ENCODE measurements at places on chromosomes 7 and 10.

DNA sequence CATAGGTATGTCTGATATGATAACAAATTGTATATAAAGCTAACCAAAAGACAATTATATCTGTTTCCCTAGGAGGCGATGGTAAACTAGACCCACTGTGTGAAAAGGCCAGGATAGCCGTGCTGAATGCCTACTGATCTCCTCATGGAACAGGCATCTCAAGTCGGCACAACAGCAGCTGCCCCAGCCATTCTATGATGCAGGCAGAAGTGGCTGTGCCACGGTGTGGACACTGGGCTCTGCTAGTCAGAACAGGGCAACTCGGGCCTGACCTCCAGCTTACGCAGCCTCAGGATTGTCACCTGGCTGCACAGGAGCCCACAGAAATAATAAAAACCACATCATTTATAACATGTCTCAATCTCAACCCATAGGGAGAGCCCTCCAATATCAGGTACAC is 15.0 kb downstream of the C10orf53 start:
- no peak for DNase-seq

- DNase-seq = no peak
These were observed 62.9 kb downstream of the REEP3 start for GRCh38 chr10:63583909-63584724.

GRCh38 chr7:11294218-11294617 is 320.5 kb downstream of the PHF14 start:
- DNase-seq = no peak

DNA sequence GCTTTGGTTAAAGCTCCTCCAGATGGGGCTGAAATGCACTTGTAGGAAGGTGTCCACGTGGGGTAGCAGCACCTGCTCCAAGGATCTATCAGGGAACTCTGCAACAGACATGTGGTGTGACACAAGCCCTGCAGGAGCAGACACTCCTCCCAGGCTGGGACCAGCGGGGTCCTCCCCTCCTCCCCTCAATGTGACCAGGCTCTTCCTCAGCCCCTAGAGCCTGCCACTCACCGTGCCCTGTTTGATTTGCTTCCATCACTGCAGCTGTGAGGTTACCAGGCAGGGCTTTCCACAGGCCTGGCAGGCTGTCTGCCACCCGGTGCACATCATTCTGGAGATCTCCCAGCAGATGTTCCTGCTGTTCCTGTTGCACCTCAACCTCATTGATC is 13.4 kb downstream of the MMRN2 start:
- no peak for DNase-seq

GRCh38 chr7:101419831-101420230 is 57.2 kb downstream of the COL26A1 start:
- DNase-seq = no peak

DNA sequence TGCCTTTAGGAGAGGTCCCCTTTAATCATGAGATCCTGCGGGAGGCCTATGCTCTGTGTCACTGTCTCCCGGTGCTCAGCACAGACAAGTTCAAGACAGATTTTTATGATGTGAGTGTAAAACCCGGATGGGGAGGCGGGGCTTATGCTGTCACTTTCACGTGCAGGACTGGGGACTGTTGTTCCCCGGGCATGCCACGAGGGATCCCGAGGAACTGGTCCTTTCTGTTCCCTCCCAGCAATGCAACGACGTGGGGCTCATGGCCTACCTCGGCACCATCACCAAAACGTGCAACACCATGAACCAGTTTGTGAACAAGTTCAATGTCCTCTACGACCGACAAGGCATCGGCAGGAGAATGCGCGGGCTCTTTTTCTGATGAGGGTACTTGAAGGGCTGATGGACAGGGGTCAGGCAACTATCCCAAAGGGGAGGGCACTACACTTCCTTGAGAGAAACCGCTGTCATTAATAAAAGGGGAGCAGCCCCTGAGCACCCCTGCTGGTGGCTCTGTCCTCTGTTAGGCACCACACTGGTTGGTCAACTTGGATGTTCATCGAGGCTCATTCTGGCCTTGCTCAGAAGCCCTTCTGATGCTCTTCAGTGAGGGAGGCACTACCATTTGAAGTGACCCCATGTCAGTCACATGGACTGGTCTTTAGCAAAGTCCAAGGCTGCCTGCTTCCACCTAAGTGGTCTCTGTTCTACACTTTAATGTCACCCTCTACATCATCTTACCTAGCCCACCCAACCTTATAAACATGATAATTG is 2.8 kb downstream of the COPS6 start:
- no peak for DNase-seq

- no peak for DNase-seq
These were observed 84.4 kb downstream of the MKLN1 start for GRCh38 chr7:131412031-131412430.

DNA sequence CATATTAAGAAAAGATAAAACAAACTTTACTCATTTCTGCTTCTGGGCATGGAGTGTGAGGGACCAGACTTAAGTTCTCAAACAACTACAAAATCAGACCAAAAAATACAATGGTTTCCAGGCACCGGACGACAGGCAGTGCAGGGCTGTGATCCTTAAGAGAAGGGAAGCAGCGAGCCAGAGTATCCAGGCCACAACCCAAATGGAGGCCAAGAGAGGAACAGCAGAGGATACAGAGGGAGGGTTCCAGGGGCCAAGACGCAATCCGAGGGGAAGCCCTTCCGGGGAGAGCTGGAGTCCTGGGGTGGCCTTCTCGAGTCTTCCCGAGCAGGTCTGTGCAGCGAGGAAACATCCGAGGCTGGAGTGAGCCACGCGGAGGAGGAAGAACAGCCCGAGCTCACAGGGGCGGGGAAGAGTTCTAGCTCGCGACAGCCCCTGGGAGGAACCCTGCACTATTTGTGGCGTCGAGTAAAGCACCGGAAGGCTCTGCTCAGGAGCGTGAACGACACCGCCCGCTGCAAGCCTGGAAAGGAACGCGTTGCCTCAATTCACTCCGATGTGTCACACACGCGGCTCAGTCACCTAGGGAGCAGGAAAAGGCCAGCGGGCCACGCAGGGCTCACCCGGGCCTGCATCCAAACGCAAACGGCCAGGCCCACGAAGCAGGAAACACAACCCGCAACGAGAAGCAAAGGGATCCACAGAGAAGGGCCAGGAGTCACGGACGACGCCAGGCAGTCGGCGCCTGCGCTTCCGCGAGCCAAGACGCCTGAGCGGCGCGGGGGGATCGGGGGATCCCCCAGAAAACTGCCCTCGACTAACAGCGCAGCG is 933 bp upstream of the RNF32 start:
- DNase-seq = no peak

- DNase-seq = no peak
These were observed 4.5 kb upstream of the EMX2 start for GRCh38 chr10:117537904-117538524.

DNA sequence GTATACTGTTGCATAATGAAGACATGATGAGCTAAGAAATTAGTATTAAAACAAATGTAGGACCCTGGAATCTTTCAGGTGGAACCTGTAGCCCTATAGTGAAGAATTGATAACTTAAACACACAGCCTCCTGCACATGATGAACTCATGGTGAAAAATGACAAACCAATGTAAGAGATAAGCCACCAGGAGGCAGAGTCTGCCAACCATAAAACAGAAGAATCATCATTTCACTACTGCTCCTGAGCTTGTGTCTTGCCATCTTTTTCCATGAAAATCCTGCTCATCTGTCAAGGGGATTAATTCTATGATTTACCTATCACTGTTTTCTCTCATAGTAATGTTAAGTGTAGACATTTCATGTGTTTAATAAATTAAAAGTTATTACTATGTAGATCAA is 363.9 kb downstream of the MALRD1 start:
- DNase-seq = peak; percentile 43

DNA sequence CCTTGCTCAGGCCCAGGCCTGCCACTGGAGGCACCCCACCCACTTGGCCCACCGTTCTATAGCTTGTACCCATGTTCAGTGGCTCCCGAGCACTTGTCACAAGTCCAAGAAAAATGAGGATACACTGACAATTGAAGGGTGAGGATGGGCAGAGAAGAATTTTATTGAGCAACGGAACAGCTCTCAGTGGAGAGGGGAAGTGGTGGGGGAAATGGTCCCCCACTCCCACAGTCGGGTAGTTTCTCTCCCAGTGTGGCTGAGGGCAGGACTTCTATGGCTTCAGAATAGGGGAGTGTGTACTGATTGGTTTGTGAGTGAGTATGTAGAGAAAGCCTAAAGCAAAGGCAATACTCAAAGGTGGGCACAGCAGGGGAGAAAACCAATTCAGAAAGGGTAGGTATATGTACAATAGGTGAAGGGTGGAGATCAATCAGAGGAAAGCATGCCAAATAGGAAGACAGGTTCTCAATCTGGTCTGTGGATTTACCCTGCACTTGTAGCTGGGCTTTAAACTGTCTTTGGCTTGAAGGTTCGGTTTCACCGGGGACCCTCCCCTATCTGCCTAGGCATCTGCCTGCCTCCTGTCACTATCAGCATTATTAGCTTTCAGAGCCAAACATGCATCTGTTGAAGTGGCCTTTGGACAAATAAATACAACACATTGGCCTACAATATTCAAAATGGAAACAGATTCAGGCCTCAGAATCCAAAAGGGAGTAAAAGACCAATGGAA is 8.9 kb upstream of the TSPAN13 start:
- DNase-seq = no peak

GRCh38 chr7:47453093-47454061 is 128.5 kb downstream of the TNS3 start:
- DNase-seq = peak; percentile 71

GRCh38 chr10:98215373-98215772 is 52.6 kb downstream of the LOXL4 start:
- no peak for DNase-seq

- DNase-seq = peak; percentile 54
These were observed 259.9 kb downstream of the CACNA2D1 start for GRCh38 chr7:82183634-82184033.

DNA sequence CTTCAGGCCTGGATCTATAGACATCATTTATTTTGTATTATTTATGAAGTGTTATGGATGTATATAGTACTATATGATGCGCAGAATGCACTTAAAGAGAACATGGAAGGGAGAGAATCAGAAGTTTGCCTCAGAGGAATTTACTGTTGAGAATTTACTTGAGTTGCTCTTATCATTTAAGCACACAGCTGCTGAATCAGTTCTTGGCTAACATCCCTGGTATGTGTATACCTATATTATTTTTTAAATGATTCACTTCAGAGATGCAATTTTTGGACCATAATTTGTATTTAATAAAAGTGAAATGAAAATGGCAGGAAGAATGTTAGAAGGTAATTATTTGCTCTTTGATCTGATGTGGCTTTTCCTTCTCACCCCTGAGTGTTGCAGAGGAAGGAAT is 191.6 kb downstream of the BICC1 start:
- DNase-seq = peak; percentile 81

DNA sequence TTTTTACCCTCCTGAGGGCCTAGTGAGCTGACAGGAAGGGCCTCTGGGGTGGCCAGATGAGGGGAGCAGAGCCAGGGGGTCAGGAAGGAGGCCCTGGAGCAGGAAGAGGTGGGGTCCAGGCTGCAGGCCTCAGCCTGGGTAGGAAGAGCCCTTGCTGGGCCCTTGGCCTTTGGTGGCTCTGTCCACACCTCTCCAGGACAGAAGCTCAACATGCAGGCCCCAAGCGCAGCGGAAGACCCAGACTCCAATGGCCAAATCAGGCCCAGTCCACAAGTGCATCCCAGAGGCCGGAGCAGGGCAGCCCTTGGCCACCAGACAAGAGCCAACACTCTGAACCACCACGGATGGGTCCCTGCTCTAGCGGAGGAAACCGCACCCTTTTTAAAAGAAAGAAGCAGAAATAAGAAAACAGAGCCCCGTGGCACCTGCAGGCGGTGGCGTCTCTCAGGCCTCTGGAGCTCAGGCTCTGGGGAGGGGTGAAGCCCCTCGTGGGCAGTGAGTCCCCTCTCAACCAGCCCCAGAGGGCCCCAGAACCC is 52.8 kb downstream of the FOXL3 start:
- no peak for DNase-seq

- peak; percentile 96 for DNase-seq
These were observed 22.6 kb downstream of the PLAC9 start for GRCh38 chr10:80154978-80155695.

GRCh38 chr10:86827639-86828038 is 71.2 kb downstream of the BMPR1A start:
- DNase-seq = no peak

DNA sequence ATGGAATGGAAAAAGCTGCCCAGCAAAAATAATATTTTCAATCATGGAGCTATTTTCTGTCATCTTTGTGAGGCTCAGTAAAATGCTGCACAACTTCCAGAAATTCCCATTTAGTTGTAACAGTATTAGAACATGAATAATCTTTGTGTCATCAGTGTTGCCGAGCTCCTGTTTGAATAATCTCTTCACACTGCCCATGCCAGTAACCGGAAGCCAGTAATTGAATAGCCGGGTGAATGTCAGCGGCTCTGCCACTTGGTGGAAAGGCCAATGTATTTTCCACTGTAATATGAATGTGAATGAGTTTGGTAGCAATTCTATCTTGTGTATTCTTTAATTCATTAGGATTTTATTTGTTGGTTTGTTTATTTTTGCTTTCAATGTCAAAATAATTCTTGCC is 172.5 kb upstream of the INSYN2A start:
- no peak for DNase-seq

DNA sequence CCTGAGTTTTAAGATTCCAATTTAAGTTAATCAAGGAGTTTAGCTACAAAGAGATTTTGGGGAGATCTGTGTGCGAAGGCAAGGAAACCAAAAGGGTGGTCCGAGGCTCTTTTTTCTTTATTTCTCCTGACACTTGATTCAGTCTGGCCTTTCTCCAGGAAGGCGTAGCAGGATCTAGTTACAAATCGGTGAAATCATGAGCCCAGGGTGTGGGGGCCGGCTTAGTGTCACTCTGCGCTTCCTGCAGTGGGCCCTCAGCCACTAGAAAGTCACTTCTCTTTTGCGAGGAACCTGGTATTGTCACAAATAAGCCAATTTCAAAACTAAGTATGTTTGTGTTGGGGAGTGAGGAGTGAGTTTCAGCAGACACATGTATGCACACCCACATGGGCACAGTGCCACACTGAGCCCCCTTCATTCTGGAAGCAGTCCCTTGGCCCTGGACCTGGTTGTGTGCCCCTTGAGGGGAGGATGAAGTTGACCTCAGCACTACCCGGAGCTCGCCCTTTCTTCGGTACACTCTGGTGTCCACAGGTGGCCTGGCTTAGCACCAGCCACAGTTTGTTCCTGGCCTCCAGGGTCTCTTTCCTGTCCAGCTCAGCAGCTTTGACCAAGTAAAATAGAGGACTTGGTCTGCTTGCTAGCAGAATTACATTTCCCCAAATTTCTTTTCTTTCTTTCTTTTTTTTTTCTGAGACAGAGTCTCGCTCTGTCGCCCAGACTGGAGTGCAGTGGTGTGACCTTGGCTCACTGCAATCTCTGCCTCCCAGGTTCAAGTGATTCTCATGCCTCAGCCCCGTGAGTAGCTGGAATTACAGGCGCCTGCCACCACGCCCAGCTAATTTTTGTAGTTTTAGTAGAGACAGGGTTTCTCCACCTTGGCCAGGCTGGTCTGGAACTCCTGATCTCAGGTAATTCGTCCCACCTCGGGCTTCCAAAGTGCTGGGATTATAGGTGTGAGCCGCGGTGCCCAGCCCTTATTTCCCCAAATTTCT is 84.0 kb upstream of the BTBD16 start:
- DNase-seq = no peak

DNA sequence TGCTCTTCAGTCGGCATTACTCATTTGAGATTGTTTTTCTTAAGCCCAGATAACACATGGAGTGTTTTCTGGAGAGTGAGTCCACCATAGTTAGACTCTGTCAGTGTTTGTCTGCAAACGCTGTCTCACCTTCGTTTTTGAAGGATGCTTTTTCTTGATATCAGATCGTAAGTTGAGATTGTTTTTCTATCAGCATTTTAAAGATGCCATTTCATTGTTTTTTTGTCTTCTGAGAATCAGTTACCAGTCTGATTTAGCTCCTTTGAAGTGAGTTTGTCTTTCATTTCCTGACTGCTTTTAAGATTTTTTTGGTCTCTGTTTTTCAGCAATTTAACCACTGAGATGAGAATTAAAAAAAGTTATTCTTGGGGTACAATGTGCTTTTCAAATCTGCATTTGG is 137.4 kb downstream of the WDR37 start:
- no peak for DNase-seq
